ENCODE measurements at places on chromosomes 12 and 14. TPM values are rescaled to one million over a fixed set of nuclear protein-coding genes. Genes with fewer than 3 reads are reported as not detected.

The CMTM5 gene
- total RNA-seq: 2.8 TPM

The AICDA gene
- not detected for total RNA-seq

DNA sequence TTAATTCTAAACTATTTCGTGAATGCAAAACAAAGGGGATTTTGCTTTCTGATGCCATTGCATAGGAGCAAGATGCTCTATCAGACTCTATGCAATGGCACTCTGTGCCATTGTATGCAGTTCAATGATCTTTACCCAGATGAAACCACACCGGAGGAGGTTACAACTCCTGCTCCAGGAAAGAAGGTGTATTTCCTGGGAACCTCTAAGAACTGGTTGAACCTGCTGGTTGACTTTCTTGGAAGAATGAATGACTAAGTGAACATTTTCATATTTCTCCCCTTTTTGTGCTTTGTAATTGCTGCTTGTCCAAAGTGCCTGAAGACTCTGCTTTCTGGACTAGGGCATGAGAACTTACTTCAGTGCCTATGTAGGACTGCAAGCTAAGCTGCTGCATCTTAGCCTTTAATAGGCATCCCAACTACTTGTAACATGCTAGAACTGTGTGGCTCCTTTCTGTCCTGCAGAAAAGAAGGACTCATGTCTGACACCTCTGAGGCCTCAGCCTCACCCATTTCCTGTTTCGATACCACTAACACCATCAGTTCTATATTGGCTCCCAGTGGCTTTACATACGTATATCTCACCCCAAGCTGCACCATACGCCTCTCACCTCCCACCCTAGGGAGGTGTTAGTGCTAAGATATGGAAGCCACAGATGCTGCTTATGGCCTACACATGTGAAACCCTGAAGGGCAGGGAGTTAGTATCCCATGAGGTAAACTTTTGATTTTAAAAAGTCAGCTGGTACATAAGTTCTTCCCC lies 193.5 kb upstream of the CNOT2 start:
- peak; percentile 23 for DNase-seq

DNA sequence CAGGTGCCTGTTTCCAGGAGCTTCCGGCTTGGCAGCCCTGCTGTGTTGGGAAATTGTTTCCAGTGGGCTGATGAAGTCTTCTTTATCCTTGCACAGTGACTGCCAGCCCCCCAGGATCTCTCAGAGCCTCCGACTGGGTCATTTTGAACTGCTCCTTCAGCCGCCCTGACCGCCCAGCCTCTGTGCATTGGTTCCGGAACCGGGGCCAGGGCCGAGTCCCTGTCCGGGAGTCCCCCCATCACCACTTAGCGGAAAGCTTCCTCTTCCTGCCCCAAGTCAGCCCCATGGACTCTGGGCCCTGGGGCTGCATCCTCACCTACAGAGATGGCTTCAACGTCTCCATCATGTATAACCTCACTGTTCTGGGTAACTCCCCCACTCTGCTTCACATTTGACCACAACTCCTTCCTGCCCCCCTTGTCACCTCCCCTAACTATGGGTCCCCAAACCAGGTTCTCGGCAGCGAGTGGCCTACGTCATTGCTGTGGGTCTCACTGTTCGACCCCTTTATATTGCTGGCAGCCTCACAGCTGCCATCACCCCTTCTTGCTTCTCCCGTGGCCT lies 2.3 kb downstream of the LAG3 start:
- no peak for DNase-seq

DNA sequence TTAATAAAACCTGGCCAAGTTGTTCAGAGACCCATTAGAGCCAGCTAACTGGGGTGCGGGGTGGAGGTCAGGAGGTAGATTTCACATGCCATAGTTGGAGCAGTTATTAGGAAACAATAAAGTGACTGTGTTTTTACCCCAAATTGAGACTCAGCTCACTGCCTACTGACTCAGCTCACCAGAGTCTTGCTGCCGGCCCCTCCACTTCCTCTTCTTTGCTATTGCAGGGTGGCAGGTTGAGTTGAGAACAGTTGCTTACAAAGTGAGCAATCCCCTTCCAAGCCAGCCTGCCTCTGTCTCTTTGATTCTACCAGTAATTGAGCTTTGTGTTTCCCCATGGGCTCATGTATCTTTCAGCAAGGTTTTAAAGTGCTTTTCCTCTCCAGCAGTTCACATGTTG lies 12.9 kb downstream of the ST8SIA1 start:
- peak; percentile 28 for DNase-seq

The SLC35F4 gene
- total RNA-seq: not detected

Measured in CD4-positive, CD25-positive, alpha-beta regulatory T cell (primary cell).